ENCODE measurements at places on chromosomes 5 and 9.

DNA sequence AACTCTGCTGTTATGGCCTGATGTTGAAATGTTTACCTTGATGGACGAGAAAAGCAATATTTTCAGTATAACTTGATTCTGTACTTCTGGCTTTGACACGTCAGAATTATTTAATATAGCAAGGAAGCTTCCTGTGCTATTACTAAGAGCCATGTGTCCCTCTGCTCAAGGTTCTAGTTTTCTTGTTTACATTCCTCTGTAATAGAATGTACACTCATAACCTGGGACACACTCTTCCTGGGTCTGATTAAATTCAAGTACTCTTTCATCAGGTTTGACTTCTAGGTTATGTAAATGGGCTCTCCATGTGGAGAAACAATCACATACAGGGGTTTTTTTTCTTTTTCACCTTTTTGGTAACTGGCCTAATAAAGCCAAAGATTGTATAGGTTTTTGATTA lies 33.1 kb downstream of the GTF3C4 start:
- DNase-seq = peak; percentile 12

DNA sequence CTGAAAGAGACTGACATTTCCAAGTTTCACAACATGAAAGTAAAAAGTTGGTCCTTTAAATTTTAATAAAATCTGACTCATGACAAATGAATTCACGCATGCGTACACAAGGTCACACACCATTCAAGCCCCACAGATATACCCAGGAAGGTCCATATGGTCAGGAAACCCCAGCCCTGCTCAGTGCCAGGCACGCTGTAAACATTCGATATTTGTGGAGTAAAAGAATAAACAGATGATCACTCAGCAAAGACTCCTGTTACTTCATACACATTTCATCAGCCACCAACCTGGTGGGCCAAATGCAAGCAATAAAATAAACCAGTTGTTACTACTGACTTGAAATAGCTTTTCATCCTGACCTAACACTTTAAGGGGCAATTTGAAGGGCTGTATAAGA lies 158.0 kb upstream of the RETREG1 start:
- peak; percentile 59 for DNase-seq

- no peak for DNase-seq
Observed at GRCh38 chr5:141876628-141877355, 1.4 kb downstream of the PCDH1 start.

DNA sequence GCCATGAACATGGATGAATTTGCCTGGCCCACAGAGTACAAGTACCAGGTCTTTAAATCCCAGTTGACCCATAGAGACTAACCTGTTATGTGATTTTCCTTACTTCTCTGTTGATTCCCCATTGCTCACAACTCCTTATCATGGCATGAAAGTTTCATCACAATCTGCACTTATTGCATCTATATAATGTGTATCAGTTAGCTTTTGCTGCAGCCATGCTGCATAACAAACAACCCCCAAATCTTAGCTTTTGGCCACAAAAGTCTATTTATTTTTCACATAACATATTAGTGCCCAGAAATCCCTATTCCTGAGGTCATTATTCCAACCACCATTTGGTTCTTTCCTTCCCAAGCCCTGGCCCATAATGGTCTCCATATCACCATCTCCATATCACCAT lies 3.7 kb downstream of the GGTA1 start:
- DNase-seq = no peak

DNA sequence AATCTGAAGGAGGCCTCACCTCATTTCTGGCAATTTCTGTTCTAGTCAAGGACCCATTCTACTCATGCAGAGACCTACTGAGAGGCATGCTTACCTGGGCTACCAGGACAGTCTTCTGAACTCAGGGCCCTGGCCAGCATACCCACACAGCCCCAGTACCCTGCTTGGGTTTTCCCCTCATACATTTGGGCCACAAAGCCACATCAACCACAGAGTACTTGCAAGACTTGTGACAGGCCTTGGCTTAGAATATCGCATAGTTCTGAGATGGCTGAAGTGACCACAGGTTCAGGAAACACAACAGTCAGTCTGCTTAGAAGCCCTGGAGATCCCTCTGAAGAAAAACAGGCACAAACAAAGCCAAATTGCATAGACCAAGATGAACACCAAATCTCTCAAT lies 758.8 kb upstream of the CDH9 start:
- DNase-seq = no peak

- peak; percentile 20 for DNase-seq
Observed at GRCh38 chr5:62029303-62029702, 276.7 kb upstream of the KIF2A start.

DNA sequence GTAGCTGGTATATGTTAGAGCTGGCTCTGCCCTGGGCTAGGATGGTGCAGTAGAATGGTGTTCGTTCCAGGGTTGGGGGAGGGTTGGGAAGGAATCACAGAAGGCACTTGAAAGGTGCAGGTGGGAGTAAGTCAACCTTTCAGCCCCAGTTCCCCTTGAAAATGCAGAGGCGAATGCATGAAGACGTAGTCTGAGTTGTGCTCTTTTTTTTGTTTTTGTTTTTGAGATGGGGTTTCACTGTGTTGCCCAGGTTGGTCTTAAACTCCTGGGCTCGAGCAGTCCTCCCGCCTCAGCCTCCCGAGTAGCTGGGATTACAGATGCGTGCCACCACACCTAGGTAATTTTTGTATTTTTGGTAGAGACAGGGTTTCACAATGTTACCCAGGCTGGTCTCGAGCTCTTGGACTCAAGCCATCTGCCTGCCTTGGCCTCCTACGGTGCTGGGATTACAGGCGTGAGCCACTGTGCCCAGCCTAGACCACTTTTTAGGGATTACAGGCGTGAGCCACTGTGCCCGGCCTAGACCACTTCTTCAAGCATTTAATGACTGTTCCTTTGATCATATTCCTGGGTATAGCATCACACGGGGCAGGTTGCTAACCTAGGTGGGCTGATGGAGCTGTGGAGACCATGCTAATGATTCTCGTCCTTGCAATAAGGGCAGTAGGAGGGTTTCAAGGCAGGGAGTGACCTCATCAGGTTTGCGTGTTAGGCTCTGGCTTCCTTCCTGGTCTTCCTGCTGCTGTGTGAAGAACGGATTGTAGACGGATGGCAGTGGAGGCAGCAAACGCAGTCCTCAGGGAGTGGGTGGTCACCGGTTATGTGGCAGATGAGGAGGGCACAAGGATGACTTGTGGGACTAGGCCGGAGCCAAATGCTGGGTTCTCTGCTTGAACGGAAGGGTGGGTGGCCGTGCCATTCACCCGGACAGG lies 13.7 kb downstream of the EHMT1 start:
- peak; percentile 60 for DNase-seq

DNA sequence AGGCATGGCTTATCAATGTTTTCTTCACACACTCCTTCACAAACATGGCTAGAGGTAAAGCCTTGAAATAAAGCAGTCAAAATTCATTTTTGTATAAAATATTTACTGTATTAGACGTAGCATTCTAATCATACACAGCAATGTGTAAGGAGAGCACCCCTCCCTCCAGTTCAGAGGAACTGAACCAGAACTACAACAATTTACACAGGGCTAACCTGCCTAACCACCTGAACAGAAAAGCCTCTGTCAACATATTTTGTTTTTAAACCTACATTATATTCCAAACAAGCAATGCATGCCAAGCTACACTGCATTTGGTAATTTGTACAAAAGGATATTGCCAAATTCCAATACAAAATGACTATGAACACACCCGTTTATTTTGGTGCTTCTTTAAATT lies 41.6 kb downstream of the MLLT3 start:
- no peak for DNase-seq

DNA sequence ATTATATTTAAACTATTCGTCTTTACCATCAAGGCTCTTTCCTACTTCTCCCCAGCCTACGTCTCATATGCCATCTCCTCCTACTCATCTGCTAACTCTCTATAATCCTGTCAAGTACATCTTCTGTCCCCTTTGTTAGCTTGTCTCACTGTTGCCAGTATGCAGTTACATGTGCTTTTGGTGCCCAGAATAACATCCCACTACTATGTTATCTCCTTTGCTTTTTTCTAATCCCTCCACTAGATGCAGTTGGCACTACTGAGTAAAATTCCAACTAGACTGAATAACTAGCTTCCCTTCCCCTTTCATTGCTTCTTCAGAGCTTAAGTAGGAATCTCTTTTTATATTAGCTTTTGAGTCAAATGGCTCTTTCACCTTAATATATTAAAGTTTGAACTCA lies 3.0 kb upstream of the ARRDC3 start:
- no peak for DNase-seq

DNA sequence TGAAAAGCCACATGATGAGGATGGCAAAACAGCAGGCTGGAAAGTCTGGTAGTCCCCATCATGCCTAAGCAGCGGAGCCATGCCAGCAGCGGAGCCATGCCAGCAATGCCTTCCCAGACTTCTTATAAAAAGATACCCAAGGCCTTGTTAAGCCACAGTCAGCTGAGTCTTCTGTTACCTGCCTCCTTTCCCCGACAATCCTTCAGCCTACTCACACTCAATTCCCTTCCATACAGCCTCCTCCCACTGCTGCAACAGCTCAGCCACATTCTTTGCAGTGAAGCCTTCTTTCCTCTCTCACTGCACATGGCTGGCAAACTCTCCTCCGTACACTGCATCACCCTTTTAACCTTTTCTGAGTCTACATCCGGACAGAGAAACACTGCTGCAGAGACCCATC lies 114.9 kb downstream of the AUH start:
- DNase-seq = peak; percentile 27

DNA sequence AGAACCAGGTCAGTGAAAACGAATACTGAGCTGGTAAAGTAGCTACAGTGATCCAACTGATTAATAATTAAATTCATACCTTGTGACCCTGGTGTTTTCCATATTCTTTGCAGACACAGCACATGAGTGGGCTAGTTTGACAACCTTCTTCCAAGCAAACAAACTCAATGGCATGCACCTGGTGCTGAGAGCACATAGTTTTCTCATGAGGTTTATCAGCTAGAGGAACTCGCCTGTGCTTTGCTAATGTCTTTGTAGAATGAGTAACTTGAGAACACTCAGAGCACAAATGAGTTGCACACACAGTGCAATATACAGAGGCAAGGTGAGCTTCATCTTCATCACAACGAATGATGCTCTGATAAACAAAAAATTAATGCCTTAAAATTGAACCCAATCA lies 12.6 kb downstream of the TRIM23 start:
- DNase-seq = no peak

- no peak for DNase-seq
Observed at GRCh38 chr5:40277161-40277906, 402.4 kb upstream of the PTGER4 start.

DNA sequence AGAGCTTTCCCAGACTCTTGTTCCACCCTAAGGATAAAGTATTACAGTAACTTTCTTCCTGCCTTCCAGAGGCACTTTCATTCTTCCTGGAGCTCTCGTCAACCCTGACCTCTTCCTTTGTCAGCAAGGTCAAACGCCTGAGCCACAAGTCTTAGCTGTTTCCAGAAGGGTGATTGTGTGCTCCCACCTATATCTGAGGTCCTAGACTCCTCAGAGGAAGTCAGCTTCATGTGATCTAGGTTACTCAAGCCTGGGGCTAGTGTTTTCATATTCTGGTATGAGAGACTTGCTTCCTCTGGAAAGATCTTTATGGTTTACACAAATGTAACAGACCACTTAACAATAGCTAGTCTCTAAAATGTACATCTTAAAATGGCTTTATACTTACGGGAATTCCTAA lies 5.4 kb upstream of the FAM120A start:
- no peak for DNase-seq

- DNase-seq = no peak
Observed at GRCh38 chr5:34062419-34062818, 19.4 kb upstream of the C1QTNF3 start.

GRCh38 chr9:88871669-88872068 lies 119.6 kb upstream of the S1PR3 start:
- DNase-seq = no peak

DNA sequence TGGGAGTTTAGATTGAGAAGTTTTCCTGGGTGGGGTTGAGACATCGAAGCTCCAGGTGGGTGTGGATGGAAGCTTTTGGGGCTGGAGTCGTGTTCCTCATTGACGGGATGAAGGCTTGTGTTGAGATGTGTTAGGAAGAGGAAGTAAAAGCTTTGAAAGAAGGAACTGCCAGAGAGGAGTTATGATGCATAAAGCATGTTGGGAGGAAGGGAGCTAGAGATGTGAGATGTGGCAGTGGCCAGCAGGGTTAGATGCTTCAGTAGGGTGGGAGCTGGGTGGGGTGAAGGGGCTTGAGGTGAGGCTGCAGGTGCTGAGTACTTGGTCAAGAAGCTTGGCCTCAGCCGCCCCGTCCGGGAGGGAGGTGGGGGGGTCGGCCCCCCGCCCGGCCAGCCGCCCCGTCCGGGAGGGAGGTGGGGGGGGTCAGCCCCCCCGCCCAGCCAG lies 56.7 kb downstream of the HSPA4 start:
- DNase-seq = no peak

GRCh38 chr5:122192497-122193496 lies 63.5 kb downstream of the ZNF474 start:
- DNase-seq = peak; percentile 75

DNA sequence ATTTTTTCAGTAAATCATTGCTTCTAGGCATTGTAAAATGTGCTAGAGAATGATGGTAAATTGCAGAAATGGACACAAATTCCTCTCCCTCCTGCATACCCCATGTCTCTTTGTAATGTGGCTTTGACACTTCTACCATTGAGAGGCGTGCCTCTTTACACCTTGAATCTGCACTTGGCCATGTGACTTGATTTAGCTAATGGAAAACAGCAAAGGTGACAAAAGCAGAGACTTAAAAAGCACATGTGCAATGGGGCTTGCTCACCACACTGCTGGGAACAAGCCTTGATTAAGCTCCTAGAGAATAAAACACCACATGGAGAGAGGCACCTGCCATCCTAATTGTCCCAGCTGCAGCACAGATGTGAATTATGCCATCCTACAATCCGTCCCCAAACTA lies 69.9 kb upstream of the NAA35 start:
- no peak for DNase-seq

DNA sequence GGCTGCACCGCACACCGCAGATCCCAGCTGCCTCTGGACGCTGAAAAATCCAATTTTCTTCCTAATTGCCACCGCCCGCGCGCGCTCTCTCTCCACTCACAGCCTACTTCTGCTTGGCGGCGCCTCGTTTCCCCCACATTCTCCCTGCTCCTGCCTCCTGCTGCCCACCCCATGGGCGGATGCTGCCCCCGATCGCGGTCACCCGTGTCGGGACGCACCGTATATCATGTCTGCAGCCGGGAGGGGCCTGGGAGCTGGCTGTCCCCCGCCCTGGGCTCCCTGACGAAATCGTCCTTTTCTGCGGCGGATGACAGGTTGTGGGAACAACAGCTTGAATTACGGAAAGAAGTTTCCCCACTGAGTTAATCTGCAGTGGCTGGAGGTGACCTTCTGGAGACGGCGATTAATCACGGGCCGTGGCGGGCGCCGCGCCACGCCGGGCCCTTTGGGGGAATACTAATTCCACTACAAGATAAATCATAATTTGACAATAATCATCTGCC lies 36.3 kb upstream of the PSD2 start:
- DNase-seq = peak; percentile 11

GRCh38 chr9:26219961-26220360 lies 541.7 kb upstream of the TUSC1 start:
- peak; percentile 28 for DNase-seq

GRCh38 chr5:1414311-1415058 lies 30.8 kb downstream of the SLC6A3 start:
- no peak for DNase-seq

- DNase-seq = no peak
Observed at GRCh38 chr9:3830291-3830690, 304.5 kb upstream of the RFX3 start.
